ENCODE measurements at places on chromosomes 1 and 21. TPM values are rescaled to one million over a fixed set of nuclear protein-coding genes. Genes with fewer than 3 reads are reported as not detected.

GRCh38 chr1:234769986-234770795 lies 160.2 kb upstream of the IRF2BP2 start:
- no peaks in the 10 kb centered on the region for H3K27me3 ChIP-seq
- H3K4me1 ChIP-seq = no peaks in the 10 kb centered on the region
- H3K27ac ChIP-seq = no peak overlapping the region
- H3K36me3 ChIP-seq = no peaks in the 10 kb centered on the region

DNA sequence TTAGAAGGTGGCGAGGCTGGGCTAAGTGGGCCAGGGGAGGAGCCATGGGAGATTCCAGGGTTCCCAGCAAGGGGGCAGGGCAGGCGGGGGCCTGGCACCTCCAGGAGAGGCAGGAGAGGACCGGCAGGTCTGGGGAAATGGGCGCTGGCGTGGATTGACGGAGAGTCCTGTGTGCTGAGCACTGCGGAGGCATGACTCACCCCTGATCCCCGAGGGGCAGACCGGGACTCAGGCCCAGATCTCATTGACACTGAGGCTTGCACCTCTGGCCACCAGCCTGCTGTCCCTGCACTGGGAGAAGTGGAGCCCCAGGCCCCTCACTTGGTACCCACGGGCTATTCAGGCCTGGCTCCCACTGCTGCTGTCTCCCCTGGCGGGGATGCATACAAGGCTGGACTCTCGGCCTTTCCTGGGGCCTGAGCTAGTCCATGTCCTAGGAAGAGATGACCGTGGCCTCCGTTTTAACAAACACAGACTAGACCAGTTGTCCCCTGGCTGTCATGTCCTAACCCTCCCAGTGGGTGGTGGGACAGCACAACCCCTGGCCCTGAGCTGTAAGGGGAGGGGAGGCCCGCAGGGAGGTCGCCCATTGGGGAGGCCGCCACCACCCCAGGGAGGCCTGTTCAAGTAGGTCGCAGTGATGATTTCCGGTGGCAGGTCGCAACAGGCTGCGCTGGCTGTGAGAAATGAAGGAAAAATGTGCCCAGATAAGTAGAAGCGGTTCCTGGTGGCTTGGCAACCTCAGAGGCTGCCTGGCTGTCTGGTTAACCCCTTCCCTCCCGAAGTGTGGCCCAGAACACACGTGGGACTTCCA lies 39.7 kb downstream of the RIPK4 start:
- H3K36me3 ChIP-seq = no peaks in the 10 kb centered on the region
- no peak overlapping the region for H3K27ac ChIP-seq
- H3K4me1 ChIP-seq = peaks cover 8% of the 10 kb centered on the region
- no peak for DNase-seq

ALX3 gene
- total RNA-seq = not detected

RAB42 gene
- total RNA-seq = 0.37 TPM

DNA sequence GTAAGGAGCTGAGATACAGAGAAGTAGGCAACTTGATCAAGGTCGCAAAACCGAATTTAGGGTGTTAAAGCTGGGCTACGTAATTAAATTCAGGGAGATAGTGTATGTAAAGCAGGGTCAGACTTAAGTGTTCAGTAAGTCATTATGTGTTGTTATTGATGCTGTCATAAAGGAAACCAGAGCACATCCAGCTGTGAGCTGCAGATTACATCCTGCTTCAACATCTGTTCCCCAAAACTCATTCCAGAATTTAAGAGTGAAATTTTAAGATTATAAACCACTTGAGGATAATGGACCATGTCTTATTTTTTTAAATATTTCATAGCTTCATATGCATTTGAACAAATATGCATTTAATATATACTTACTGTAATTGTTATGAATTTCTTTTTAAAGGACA lies 49.7 kb downstream of the IVNS1ABP start:
- no peak for DNase-seq
- no peak overlapping the region for H3K27ac ChIP-seq
- no peaks in the 10 kb centered on the region for H3K4me1 ChIP-seq
- no peaks in the 10 kb centered on the region for H3K27me3 ChIP-seq
- H3K4me3 ChIP-seq = no peak overlapping the region

GRCh38 chr1:67987046-67987799 lies 63.2 kb downstream of the DIRAS3 start:
- no peaks in the 10 kb centered on the region for H3K4me1 ChIP-seq
- H3K36me3 ChIP-seq = no peaks in the 10 kb centered on the region
- H3K4me3 ChIP-seq = no peak overlapping the region
- no peak for DNase-seq
- no peak overlapping the region for H3K27ac ChIP-seq

ARHGEF16 gene
- total RNA-seq = not detected

DNA sequence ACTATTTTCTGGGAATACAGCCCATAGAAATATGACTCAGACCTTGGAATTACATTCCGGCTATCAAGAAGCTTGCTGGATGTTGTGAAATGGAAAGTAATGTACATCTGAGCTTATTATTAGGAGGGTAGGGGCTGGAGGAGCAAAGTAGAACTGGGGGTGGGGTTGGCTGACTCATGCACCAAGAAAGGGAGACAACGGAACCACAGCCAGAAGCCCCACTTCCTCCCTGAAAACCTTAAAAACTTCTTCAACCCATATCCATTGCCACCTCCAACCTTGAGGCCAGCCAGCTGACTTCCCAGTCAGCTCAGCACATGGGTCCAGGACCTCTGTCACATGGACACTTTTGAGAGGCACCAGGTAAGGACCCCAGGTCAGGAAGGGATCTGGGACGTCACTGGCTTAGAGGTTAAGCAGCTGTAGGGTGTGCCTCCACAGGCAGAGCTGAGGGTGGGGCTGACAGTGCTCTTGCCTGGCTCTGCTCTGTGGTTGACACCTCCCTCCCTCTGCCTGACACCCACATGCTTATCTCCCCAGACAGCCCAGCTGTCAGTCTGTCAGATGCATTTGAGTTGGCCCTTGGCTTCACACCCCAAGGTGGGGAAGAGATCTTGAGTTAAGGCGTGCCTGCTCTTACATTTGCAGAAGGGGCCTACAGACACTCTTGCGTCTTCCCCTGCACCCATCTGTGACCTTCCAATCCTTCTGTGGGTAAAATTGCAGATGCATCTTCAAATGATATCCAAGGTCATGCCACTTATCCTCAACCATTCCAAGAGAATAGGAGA lies 5.7 kb upstream of the ZNF683 start:
- no peaks in the 10 kb centered on the region for H3K27me3 ChIP-seq
- H3K4me3 ChIP-seq = no peak overlapping the region
- no peak overlapping the region for H3K27ac ChIP-seq
- no peaks in the 10 kb centered on the region for H3K4me1 ChIP-seq
- H3K36me3 ChIP-seq = no peaks in the 10 kb centered on the region

MLLT11 gene
- 5.3 TPM for total RNA-seq

- H3K36me3 ChIP-seq = no peaks in the 10 kb centered on the region
- peak overlapping the region; percentile 8 for H3K4me3 ChIP-seq
- H3K27me3 ChIP-seq = no peaks in the 10 kb centered on the region
- DNase-seq = peak; percentile 94
Measured at GRCh38 chr1:154574716-154575115, 7.1 kb downstream of the CHRNB2 start.

DNA sequence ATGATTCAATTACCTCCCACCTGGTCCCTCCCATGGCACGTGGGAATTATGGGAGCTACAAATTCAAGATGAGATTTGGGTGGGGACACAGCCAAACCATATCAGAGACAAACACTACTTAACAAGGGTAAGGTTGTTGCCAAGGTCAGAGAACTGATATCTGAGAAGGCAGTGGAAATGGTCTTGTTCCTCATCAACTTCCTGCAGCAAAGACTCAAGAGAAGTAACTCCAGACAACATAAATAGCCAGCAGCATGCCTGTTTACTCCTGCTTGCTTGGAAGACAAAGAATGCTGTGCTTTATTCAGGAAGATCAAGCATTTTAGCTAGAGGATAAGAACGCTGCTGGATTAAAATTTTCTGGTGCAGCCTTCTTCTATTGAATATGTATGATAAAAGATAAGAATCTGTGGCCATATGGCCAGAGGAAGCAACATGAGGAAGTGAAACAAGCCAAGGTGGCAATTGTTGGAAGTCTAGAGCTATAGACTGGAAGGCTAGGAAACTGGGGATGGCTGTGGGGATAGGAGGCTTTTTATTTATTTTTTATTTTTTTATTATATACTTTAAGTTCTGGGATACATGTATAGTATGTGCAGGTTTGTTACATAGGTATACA lies 36.4 kb downstream of the DDAH1 start:
- H3K27ac ChIP-seq = no peak overlapping the region
- peak; percentile 45 for DNase-seq
- no peaks in the 10 kb centered on the region for H3K27me3 ChIP-seq
- no peaks in the 10 kb centered on the region for H3K4me1 ChIP-seq
- H3K36me3 ChIP-seq = no peaks in the 10 kb centered on the region

LMX1A gene
- total RNA-seq = not detected

CCDC181 gene
- total RNA-seq = not detected

HRNR gene
- not detected for total RNA-seq

RIMS3 gene
- total RNA-seq = 5.5 TPM

DNA sequence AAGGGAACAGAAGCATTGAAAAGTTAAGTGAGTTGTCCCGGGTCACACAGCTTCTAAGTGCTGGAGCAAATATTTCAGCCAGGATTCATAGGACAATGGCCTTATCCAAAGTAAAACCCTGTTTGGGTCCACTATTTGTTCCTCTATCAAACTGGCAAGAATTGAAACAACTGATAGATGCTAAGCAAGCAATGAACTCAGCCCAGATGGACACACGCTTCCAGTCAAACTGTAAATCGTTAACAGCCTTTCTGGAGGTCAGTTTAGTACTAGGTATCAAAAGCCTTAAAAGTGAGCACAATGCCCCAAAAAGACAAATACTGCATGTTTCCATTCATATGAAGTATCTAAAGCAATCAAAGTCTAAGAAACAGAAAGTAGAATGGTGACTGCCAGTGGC lies 779 bp upstream of the SVBP start:
- DNase-seq = no peak
- peaks cover 21% of the 10 kb centered on the region for H3K4me1 ChIP-seq
- H3K4me3 ChIP-seq = peak overlapping the region; percentile 83
- no peak overlapping the region for H3K27ac ChIP-seq
- no peaks in the 10 kb centered on the region for H3K27me3 ChIP-seq
